ENCODE measurements at places on chromosomes 12 and 14.

- DNase-seq: no peak
Measured at GRCh38 chr12:108696111-108696995, 35.0 kb downstream of the CORO1C start.

- DNase-seq: no peak
Measured at GRCh38 chr12:12115514-12115913, 44.8 kb downstream of the BCL2L14 start.

GRCh38 chr12:85369365-85370154, 89.5 kb downstream of the ALX1 start:
- DNase-seq: no peak

DNA sequence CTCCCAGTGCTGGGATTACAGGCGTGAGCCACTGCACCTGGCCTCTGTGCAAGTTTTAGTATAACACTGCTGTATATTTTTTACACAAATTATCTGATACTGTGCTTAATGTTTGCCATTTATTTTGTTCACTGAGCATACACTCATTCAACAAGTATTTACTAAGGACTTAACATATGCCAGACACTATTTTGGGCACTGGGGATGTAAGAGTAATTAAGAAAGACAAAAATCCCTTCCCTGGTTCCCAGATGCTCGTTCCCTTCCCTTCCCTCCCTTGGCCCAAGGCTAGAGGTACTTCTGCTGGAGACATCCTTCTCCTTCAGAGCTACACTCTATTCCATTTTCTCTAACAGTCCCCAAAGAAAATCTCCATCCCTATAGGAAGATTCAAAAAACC, 12.5 kb downstream of the CIT start:
- DNase-seq: no peak

- peak; percentile 29 for DNase-seq
Measured at GRCh38 chr14:102320033-102320660, 601 bp downstream of the ZNF839 start.

GRCh38 chr14:89504602-89505313, 87.7 kb upstream of the FOXN3 start:
- DNase-seq: no peak

GRCh38 chr14:84937016-84937415, 592.9 kb upstream of the FLRT2 start:
- DNase-seq: no peak

GRCh38 chr14:104386151-104386841, 193.3 kb upstream of the C14orf180 start:
- DNase-seq: no peak

GRCh38 chr14:37620856-37621255, 25.4 kb downstream of the TTC6 start:
- no peak for DNase-seq

DNA sequence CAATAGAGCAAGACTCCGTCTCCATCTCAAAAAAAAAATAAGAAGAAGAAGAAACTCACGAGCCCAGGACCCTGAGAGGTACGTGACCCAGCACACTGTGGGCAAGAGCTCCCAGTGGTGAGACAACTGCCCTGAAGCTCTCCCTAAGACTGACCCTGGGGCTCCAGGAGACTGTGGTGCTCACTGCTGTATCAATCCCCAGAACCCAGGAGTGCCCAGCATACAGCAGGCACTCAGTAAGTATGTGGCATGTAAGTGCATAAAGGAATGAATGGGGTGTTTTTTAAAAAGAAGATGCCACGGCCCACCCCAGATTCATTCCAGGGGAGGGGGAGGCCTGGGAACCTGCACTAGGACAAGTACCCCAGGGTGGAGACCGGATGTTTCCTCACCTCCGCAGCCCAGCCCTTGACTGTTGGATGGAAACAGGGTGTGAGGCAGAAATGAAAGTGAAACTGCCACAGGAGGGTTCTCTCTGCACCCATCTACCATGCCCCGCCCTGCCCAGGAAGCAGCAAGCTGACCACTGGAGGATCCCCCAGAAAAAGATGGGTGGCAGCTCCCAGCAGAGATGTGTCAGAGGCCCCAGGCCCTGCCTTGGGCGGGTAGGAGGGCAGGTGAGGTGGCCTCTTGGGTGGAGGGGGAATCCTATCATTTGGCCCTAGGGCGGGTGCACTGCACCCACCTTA, 12.2 kb downstream of the ITPK1 start:
- peak; percentile 32 for DNase-seq

- no peak for DNase-seq
Measured at GRCh38 chr14:87566991-87567390, 426.0 kb downstream of the GALC start.

DNA sequence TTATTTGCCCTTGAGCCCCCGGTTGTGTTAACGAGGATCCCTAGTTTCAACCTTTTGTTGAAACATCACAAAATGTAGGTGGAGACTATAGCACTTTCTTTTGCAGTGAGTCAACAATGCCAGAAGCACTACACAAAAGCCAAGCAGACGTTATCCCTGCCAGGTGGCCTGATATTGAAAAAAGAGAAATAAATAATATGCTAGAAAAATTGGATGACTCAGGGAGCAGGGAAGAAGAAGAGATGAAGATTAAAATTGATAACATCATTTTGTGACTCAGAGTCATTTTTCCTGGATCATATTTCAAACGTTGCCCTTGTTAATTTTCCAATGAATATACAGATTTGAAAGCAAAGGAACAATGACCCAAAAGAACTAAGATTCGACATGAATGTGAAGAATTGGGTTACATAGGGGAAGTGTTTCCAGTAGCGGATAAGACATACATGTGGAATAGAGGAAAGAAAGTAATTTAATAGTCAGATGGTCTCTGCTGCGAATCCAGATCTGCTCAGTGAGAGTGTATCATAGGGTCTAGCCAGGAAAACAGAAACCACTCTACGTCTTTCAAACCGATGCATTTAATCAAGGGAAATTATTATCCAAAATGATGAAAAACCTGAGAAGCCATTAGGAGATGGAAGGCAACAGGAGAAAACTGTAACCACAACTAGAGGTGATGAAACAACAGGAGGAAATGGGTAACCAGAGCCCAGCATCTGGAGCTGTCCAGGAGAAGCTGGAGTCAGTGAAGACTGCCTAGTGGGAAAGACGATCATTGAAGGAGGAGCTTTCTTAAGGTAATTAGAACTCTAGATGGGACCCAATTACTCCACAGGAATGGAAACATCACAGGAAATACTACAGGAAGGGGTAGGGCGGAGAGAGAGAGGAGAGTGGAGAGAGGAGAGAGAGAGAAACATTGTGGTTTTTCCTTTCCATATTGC, 57.9 kb downstream of the RERG start:
- no peak for DNase-seq

DNA sequence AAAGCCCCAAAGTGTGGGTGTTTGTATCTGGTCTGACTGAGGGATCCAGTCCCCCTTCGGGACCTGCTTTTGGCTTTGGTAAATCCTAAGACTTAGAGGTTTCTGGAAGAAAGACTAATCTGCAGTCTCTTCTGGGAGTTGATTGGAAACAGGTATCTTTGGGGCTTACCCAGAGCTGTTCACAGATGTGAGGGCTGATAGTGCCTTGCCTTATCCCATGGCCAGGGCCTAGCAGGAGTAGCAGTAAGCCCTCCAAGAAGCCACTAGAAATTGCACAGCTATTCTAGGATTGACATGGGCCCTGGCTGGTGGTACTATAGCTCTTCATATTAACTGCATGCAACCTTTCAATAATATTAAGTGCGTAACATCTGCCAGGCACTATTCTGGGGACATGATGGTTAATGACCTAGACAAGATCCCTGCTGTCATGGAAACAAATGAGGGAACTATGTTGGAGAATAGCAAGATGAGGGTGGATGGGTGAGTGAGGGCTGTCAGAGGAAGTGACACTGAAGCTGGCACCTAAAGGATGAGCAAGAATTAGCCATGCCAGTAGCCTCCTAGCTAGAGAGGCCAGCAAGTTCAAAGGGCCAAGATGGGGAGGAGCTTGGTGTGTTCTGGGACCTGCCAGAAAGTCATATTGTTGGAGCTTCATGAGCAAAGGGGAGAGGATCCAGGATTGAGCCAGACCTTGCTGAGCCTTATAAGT, 71.7 kb downstream of the CRADD start:
- no peak for DNase-seq

DNA sequence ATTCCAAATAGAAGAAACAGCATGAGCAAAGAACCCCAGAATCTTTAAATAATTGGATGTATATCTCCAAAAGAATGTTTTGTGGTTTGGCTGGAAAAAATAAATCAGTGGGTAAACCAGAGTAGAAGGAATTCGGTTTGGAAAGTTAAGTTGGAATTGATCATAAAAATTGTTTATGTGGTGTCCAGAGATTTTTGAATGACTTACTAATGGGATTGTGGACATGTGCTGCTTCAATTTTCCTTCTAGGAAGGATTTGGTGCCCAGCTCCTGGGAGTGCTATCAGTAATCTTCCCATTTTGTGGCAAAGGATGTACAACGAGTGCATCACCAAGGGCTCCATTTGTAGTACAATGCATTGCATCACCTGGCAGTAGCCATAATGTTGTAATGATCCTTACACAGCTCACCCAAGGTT, 224.8 kb downstream of the SLC16A7 start:
- DNase-seq: no peak

GRCh38 chr12:49130151-49131050, 794 bp downstream of the TUBA1B start:
- peak; percentile 90 for DNase-seq

- no peak for DNase-seq
Measured at GRCh38 chr12:6211421-6211869, 11.2 kb downstream of the CD9 start.

- no peak for DNase-seq
Measured at GRCh38 chr12:59179231-59179630, 258.9 kb upstream of the LRIG3 start.

DNA sequence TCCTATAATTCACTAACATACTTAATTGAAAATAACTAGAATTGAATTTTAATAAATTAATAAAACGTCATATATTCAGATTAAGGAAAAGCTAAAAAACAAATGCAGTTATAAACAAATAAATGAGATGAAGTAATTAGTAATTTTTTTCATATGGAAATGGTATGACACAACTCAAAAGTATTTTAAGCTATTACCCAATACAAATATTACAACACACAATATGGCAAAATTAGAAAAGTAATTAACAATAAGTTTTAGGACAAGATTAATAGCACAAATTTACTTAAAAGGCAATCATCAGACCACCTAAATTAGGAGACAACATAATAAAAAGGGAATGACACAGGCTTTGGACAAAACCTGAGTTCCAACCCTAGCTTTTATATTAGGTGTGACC, 81.7 kb downstream of the EEA1 start:
- DNase-seq: no peak

GRCh38 chr14:31902002-31902401, 175.1 kb upstream of the ARHGAP5 start:
- no peak for DNase-seq

DNA sequence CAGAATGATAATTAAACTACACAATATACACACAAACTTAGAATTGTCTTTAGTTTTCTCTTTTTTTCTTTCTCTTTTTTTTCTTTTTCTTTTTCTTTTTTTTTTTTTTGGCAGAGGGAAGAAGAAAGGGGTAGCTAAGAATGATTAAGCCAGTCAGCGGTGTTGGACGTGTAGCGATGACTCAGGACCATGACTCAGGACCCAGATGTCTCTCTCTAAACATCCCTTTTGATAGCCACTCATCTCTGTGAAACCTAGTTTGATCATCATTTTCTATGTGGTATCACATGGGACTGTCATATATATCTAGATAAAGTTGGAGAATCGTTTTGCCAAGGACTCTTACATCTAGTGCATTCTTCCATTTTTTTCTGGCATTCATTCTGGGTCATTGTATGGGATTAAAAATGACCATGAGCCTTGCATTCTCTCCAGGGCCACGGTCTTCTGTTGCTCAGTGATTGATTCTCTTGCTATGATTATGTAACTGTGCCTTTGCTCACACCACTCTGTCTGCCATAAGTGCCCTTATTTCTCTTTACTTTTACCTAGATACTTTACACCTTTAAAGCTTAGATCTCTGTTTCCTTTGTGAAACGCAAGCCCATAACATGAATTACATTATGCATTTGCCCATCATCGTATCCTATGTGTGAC, 26.6 kb upstream of the NRXN3 start:
- DNase-seq: no peak

DNA sequence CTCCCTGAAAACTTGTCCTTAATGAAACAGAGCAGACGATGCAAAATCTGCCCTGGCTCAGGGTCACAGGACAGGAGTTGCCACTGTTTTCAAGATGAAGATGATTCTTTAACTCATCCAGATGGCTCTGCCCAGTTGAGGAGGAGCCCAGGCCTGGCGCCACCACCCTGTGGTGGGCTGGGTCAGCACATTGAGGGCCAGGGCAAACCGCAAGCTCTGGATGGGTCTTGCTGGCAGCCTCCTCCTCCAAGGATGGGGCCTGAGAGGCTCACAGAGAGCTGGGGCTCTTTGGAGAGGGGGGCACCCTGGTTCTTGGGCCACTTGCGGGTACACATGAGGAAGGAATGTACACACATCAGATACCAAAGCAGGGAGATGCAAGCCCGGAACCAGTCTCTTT, 158.2 kb downstream of the NUAK1 start:
- no peak for DNase-seq

GRCh38 chr14:35390577-35391387, 13.8 kb downstream of the NFKBIA start:
- no peak for DNase-seq

- DNase-seq: no peak
Measured at GRCh38 chr14:87615822-87616679, 376.9 kb downstream of the GALC start.

DNA sequence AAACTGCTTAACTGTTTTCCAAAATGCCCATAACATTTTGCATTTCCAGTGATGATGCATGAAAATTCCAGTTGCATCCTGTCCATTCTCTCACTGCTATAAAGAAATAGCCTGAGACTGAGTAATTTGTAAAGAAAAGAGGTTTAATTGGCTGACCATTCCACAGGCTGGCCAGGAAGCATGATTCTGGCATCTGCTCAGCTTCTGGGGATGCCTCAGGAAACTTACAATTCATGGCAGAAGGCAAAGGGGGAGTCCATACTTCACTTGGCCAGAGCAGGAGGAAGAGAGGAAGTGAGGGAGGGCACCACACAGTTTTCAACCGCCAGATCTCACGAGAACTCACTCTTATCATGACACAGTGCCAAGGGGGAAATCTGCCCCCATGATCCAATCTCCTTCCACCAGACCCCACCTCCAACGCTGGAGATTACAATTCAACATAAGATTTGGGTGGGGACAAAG, 18.2 kb upstream of the CLEC2D start:
- DNase-seq: no peak

GRCh38 chr14:71175491-71175890, 268.2 kb downstream of the PCNX1 start:
- no peak for DNase-seq

- DNase-seq: no peak
Measured at GRCh38 chr12:14836336-14837210, 6.8 kb downstream of the ART4 start.

GRCh38 chr14:23043754-23044153, 1.7 kb downstream of the PSMB11 start:
- no peak for DNase-seq

- DNase-seq: no peak
Measured at GRCh38 chr14:50056435-50056834, 59.9 kb downstream of the VCPKMT start.
